ENCODE measurements at places on chromosomes 7 and 10.

DNA sequence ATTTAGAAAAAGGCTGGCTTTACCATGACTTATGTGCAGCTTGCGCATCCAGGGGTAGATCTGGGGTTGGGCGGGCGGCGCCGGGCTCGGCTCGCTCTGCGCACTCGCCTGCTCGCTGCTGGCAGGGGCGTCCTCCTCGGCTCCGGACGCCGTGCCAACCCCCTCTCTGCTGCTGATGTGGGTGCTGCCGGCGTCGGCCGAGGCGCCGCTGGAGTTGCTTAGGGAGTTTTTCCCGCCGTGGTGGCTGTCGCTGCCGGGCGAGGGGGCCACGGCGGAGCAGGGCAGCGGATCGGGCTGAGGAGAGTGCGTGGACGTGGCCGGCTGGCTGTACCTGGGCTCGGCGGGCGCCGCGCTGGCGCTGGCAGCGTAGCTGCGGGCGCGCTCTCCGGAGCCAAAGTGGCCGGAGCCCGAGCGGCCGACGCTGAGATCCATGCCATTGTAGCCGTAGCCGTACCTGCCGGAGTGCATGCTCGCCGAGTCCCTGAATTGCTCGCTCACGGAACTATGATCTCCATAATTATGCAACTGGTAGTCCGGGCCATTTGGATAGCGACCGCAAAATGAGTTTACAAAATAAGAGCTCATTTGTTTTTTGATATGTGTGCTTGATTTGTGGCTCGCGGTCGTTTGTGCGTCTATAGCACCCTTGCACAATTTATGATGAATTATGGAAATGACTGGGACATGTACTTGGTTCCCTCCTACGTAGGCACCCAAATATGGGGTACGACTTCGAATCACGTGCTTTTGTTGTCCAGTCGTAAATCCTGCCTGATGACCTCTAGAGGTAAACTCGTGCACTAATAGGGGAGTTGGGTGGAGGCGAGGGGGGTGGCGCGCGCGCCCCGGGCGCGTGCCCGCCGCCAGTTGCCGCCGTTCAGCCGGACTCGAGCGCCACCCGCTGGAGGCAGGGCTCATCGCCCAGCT lies at the start of gene HOXA5:
TSS of gene HOXA5 (minus strand) at position 659 of the 927 bp plus-strand sequence. CDS start at position 585, 74 bp downstream.
- no peak for DNase-seq

DNA sequence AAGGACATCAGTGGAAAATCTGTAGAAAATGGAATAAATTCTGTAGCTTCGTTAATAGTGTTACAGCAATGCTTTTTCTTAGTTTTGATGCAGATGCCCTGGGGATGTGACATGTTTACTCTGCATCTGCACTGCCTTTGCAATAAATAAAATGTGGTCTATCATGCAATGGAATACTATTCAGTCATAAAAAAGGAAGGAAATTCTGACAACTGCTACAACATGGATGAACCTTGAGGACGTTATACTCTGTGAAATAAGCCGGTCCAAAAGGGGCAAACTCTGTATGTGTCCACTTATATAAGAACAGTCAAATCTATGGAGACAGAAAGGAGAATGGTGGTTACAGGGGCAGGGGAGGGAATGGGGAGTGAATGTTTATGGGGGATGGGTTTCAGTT lies 13.5 kb downstream of the GRIFIN start:
- DNase-seq, result no peak

GRCh38 chr7:140551355-140552239 lies 72.3 kb upstream of the MKRN1 start:
- DNase-seq, result no peak

- DNase-seq, result no peak
These were observed 654.5 kb upstream of the COBL start for GRCh38 chr7:51970961-51971665.

GRCh38 chr10:117431160-117431559 lies 55.9 kb upstream of the PDZD8 start:
- DNase-seq, result no peak

DNA sequence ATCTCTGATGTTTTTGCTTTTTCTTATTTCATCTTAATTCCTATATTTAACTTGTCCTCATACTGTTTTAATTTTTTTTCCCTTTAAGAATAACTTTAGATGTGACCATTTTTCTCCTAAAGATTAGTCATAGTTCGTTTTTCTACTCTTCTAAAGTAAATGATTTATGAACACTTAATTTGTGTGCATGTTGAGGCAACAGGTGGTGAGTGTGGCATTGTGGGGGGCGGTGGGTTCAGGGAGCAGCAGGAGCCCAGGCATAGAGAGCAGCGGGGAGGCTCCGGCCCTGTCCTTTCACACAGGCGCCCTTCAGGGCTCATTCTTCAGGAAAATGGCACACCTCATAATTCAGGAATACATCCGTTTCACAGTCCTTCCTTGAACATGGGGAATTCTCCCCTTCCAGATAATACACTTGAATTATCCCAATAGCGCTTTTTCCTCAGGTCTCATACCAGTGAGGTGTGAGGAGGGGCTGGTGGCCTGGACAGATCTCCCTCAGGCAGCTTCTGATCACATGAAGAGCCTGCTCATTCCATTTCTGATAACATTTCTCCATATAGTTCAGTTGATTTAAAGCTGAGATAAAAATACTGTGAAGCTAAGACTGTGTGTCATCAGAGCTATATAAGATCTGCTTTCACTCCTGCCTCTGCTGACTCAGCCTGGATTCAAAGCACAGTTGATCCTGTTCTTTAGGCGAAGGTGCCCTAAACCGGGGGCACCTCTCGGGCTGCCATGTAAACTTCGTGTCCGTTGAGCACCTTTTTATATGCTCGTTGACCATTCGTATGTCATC lies 40.2 kb downstream of the CUL1 start:
- DNase-seq, result no peak

- DNase-seq, result no peak
These were observed 15.6 kb downstream of the RGS10 start for GRCh38 chr10:119526621-119527592.

DNA sequence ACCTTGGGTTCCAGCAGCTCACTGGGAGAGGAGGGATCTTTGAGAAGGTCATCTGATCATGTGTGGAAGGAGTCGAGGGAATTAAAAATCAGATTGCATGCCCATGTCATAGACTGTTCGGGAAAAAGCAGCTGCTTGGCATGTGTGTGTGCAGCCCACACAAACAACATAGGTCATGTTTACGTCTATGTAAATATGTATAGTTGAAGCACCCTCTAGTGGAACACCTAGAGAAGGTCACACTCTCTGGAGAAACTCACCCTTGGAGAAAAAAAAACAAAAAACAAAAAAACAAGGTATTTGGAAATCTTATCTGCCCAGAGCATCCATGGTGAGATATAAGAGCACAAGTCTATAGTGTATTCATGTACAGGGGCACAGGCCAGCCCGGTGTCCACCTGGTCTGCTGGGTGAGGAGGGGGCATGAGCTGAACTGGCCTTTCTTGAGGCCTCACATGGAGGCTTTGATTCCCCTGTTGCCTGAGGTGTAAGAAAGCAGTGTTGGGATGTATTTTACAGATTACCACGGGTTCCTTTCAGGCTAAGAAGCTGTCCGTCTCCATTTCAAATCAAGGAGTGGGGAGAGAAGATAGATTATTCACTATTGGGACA lies 98.0 kb downstream of the NPY start:
- no peak for DNase-seq

- DNase-seq, result no peak
These were observed 35.2 kb upstream of the STOX1 start for GRCh38 chr10:68792115-68792514.

- no peak for DNase-seq
These were observed 68.5 kb upstream of the FHIP2A start for GRCh38 chr10:114753126-114753525.

- DNase-seq, result no peak
These were observed 464.9 kb downstream of the ANKRD7 start for GRCh38 chr7:118689403-118689802.

DNA sequence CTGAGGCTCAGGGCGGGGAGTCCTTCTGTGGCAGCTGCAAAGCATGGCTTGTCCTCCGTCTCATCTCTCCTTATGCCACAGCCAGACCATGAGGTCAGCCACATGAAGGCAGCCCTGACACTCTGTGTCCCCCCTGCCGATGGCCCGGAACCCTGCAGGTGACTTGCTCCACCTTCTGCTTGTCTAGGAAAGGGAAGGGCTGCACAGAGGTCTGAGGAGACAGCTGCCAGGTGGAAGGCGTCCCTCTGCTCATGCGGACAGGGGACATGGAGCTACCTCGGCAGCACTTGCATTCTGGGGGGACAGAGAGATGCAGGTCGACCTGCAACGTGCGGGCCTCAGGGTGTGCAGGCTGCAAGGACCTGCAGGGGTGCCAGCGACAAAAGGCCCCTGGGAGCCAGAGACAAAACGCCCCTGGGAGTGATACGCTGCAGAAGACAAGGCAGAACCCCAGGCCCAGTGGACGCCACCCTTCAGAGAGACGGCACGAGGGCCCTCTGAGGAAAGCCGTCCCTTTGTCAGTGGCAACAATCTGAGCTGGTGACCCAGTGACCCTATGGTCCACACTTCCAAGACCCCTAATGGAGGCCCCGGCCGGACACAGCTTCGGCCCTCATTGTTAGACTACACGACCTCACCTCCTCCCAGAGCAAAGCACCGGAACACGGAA lies 205.2 kb upstream of the PPP2R2D start:
- DNase-seq, result no peak

- DNase-seq, result no peak
These were observed 2.5 kb upstream of the BUB3 start for GRCh38 chr10:123151737-123152135.

DNA sequence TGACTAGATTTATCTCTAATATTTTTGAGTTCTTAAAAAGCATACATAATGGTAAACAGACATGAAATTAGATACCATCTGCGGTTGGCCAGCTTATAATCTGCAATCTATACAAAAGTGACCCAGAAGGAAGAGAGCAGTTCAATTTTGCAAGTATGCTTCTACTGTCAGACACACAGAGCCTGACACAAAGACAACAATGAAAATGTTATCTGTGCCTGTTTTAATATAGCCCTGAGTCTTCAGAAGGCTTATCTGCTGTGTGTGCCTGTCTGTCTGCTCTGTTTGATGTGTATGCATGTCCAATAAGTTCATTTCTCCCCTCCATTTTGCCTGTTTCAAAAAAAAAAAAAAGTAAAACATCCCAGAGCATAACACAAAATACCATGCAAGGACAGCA lies 73.3 kb upstream of the FHIP2A start:
- no peak for DNase-seq

- no peak for DNase-seq
These were observed 23.8 kb upstream of the PPP1R9A start for GRCh38 chr7:94883616-94884015.

DNA sequence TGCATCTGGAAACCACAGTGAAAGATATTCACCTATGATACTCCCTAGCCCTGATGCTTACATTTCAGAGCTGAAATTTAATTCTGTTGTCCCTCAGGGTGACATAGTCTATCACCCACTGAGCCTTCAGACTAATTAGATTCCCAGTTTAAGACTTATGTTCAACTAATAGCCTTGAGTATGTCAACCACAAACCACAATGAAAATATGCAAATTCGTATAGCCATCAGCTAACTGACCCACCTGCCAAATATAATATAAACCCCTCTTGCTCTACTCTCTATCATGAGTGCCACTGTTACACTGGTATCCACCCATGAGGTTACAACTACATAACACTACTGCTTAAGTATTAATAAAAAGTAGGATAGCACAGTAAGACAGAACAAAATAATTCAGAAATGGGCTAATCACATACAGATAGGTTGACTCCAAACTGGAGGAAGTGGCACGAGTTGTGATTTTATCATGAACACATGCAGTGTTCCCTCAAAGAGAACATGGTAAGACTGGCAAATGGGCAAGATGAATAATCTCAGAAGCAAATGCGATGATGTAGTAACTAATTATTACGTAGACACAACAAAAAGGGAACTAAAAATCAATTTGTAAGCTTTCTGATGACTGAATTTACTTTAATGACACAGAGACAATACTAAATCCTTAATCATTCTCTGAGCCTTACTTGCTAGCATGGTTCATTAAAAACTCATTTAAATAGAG lies 290.6 kb downstream of the PARD3 start:
- DNase-seq, result no peak

GRCh38 chr7:3634396-3634795 lies 333.3 kb downstream of the SDK1 start:
- no peak for DNase-seq

DNA sequence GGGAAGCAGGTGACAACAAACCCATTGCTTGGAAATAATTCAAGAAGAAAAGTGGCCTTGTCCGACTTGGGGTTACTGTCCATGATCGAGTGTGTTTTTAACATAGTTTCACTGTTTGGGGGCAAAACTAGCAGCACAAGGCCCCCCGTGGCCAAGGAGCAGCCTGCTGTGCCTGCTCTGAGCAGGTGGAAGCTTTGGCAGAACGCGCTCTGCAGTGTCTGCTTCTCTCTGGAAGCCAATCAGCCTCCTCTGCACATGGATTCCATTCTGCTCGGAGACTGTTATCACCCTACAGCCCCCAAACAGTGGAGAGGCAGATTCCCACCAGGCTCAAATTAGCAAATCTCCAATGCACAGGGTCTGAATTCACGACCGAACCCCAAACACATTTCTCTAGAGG lies 7.3 kb upstream of the TCERG1L start:
- DNase-seq, result no peak

DNA sequence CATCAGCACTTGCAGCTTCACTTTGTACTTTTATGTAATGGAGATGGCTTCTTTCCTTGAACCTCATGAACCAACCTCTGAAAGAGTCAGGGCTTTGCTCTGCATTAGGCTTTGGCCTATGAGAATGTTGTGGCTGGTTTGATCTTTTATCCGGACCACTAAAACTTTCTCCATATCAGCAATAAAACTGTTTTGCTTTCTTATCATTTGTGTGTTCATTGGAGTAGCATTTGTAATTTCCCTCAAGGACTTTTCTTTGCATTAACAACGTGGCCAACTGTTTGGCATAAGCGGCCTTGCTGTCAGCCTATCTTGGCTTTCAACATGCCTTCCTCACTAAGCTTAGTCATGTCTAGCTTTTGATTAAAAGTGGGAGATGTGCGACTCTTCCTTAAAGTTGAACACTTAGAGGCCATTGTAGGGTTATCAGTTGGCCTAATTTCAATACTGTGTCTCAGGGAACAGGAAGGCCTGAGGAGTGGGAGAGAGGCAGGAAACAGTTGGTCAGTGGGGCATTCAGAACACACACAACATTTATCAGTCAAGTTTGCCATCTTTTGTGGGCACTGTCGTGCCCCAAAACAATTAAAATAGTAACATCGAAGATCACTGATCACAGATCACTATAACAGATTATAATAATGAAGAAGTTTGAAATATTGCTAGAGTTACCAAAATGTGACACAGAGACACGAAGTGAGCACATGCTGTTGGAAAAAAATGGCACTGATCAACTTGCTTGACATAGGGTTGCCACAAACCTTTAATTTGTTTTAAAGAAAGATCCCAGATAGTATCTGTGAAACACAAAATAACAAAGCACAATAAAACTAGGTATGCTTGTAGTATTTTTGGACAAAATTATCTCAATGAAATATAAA lies 64.7 kb downstream of the NRF1 start:
- DNase-seq, result no peak

DNA sequence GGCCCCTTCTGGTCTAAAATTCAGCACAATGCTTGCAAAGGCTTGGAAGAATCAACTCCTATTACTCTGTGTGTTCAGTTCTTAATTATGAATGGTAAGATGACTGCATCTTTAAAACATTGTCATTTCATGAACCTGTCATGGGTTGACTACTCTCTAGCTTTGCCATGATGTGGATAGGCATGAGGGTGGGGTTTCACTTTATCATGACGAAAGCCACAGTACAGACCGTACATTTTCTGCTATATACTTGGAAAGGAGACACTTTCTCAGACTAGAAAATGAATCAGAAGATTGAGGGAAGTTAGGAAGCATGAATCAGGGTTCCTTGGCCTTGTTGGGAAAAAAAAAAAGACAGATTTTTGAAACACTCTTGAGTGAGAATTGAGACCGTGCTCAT lies 19.7 kb upstream of the MSRB2 start:
- no peak for DNase-seq
